ENCODE measurements at places on chromosomes 5 and 9.

DNA sequence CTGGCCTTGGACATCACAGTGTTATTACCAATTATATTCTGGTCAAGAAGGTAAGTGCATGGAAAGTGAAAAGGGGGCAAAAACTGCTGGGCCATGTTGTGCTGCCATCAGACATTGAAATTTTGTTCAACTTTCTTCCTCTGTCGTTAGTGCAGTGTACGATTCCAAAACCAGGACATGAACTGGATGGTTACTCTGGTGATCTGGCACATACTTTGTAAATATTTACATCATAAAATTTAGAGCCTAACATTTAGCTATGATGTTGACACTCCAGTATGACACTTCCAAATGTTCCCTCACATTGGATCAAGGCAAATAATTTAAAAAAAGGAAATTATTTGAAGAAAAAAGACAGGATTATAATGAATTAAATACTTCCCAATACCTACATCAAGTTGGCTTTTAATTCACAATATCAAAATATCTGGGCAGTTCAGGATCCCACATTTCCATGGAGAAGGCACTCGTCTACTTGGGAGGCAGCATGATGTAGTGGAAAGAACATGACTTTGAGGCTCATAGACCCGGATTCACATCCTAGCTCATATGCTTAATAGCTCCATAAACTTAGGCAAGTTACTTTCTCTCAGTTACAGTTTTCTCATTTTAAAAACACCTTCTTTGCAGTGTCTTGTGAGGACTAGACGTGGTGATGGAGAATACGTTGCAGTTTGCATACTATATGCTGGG is 342.5 kb upstream of the MPDZ start:
- no peak for DNase-seq
- H3K27ac ChIP-seq: no peak overlapping the region
- no peaks in the 10 kb centered on the region for H3K27me3 ChIP-seq
- H3K36me3 ChIP-seq: no peaks in the 10 kb centered on the region
- no peaks in the 10 kb centered on the region for H3K4me1 ChIP-seq

DNA sequence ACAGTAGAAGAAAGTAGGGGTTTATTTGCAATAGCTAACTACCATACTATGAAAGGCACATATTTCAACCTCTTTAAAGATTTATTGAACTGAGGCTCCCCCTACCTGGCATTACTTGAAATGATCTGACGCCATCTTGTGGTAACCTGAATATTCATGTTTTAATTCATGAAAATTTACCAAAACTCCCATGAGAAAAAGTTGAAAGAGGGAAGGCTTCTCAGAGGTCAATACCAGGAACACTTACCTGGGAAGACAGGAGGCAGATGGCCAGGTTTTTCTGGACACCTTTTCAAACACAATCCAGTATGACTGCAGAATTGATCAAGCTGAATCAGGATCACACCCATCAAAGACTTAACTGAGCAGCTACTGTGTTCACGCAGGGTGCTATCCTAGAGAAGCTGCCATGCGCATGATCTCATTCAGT is 9.4 kb downstream of the PRELID2 start:
- H3K27ac ChIP-seq: no peak overlapping the region
- H3K4me3 ChIP-seq: no peak overlapping the region
- no peaks in the 10 kb centered on the region for H3K36me3 ChIP-seq
- peaks cover 3% of the 10 kb centered on the region for H3K27me3 ChIP-seq
- H3K4me1 ChIP-seq: peaks cover 15% of the 10 kb centered on the region
- no peak for DNase-seq

DNA sequence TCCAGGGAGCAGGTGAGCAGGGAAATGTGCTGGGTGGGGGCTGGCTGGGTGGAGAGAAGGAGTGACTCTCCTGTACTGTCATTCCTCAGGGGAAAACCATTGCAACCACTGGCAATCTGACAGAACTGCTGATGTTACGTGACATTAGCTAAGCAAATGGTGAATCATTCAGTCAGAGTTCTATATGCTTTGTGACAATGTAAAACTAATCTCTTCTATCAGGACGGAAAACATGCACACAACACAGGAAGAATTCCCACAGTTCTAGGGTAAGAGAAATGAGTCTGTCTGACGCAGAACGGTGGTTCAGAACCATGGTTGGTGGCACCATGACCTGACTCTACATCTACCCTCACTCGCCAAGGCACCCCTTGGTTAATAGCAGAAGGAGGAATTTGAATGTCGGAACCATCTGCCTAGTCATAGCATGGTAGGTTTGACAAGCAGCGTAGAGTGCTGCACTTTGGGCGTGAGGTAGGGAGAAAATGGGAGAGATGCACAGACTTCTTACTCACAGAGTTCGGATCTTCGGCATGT is 243.6 kb upstream of the PANK3 start:
- DNase-seq: no peak
- H3K27ac ChIP-seq: no peak overlapping the region
- no peak overlapping the region for H3K4me3 ChIP-seq
- H3K27me3 ChIP-seq: peaks cover 4% of the 10 kb centered on the region

GRCh38 chr5:4313138-4313537 is 717.5 kb downstream of the IRX1 start:
- no peaks in the 10 kb centered on the region for H3K27me3 ChIP-seq
- H3K27ac ChIP-seq: no peak overlapping the region
- no peak for DNase-seq
- H3K4me1 ChIP-seq: no peaks in the 10 kb centered on the region
- H3K36me3 ChIP-seq: no peaks in the 10 kb centered on the region
- H3K4me3 ChIP-seq: no peak overlapping the region

- no peaks in the 10 kb centered on the region for H3K4me1 ChIP-seq
- no peak for DNase-seq
- H3K27me3 ChIP-seq: no peaks in the 10 kb centered on the region
These were observed 13.4 kb downstream of the FBXO10 start for GRCh38 chr9:37562826-37563225.

Measured in activated CD4-positive, alpha-beta memory T cell treated with anti-CD3 and anti-CD28 coated beads, Interleukin-2, amount 10 ng/mL, durations not matched to agents 7 days and 5 days (primary cell).